AG04450 (cell line): ENCODE measurements at places on chromosomes 16 and 17.
A peak's percentile ranks its signal among the peaks of the same experiment; 100 is the strongest.

GRCh38 chr17:30340801-30341356, 7.0 kb upstream of the TMIGD1 start:
- no peak for DNase-seq

DNA sequence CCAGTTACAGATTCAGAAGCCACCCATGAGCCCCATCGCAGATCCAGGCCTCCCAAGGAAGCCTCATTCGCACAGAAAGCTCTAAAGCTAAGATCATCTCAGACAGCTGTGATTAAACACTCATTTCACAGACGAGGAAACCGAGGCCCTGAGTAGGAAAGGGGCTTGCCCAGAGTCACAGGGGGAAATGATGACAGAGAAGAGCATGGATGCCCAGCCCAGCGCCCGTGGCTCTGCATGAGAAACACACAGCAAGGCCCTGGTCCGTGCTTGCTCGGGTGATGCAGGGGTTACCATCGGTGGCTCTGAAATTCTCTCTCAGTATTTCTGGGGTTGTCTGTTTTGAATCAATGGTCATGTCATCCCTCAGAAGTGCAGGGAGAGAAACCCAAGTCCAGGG, 109.6 kb downstream of the C16orf78 start:
- DNase-seq: no peak

DNA sequence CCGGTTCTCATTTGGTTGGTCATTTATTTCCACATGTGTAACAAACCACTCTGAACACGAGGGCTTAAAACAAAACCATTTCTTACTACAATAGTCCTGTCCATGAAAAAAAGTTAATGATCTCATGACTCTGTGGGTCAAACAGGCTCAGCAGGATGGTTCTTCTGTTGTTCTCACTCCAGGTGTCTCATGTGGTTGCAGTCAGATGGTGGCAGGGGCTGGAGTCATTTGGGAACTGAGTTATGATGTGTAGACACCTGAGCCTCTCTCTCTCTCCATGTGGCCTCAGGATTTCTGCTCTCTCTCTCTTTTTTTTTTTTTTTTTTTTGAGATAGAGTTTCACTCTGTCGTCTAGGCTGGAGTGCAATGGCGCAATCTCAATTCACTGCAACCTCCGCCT, 55.4 kb downstream of the RTN4RL1 start:
- no peak for DNase-seq

DNA sequence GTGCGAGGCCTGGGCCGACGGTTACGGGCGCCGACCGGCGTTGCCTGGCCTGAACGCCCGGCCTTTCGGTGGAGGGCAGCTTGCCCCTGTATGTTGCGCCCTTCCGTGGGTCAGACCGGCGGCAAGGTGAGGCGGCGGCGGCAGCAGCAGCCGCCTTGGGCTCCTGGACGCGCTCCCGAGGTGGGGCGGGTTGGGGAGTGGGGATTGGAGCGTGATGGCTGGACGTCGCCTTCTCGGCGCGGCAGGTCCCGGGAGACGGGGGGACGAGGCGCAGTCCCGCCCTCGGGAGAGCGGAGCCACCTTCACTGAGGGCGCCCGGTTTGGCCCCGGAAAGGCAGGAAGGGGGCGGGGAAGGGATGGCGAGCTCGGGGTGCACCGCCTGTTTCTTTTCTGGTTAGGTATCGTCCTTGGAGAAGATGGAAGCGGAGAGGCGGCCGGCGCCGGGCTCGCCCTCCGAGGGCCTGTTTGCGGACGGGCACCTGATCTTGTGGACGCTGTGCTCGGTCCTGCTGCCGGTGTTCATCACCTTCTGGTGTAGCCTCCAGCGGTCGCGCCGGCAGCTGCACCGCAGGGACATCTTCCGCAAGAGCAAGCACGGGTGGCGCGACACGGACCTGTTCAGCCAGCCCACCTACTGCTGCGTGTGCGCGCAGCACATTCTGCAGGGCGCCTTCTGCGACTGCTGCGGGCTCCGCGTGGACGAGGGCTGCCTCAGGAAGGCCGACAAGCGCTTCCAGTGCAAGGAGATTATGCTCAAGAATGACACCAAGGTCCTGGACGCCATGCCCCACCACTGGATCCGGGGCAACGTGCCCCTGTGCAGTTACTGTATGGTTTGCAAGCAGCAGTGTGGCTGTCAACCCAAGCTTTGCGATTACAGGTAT, 671 bp downstream of the DGKE start:
- DNase-seq: no peak

- DNase-seq: no peak
Measured at GRCh38 chr17:1592751-1593629, 30.4 kb upstream of the PITPNA start.

- no peak for DNase-seq
Measured at GRCh38 chr16:83533193-83533592, 274.6 kb upstream of the HSBP1 start.

- no peak for DNase-seq
Measured at GRCh38 chr17:3894911-3895343, 2.1 kb upstream of the CAMKK1 start.

DNA sequence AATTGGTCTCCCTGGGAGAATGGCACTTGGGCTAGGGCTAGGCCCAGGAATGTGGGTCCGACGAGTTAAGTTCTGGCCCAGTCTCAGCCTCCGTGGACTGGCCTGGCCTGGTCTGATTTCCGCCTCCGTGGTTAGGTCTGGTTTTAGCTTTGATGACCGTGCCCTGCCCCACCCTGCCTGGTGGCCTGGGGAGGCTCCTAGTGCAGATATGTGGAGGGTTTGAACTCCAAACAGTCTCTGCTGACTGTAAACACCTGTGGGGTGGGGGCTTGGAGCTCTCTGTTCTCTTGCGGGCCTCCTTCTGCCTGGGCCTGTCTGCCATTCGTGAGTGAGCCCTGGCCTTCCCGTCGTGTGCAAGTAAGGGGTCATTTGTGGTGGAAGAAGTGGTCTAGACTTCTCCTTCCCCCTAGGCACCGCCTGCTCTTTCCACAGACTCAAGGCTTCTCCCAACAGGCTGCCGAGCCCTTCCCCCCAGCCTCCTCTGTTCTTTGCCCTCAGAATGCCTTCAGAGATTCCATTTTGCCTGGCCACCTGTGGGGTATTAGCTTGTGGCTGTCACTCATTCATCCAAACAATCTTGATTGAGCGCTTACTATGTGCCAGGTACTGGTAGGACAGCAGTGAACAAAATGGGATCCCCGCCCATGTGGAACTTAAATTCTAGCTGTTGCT, 1.6 kb downstream of the ATP6V0C start:
- no peak for DNase-seq

DNA sequence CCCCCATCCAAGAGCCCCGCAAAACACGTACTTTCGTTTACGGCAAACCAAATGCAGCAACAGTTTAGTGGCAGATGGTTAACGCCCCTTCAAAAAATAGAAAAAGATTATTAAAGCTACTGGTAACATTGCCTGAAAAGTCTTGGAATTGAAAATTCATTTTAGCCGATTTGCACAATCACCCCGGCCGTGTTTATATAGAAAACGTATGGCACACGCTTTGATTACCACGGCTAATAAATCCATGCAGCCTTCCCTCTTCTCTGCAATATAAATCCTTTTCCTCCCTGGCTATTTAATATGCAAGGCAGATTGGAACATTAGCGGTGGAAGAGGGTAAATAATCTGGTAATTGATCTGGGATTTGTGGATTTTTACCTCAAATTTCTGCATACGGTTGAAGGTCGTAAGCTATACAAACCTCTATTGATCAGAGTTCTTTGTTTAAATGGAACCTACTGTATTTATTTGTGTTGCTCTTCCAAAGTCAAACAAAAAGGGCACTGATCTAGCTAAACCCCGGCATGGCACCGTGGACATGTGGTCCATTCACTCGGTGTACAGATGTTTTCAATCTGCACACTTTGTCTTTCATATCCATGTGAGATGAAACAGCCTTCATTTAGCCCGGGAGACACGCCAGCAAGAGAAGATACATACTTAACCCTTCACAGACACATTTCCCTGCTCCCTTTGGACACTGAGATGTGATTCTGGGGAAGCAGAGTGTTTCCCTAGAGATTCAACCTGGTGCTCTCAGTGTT, 238.1 kb upstream of the MAF start:
- no peak for DNase-seq

GRCh38 chr17:74861662-74862107, 2.0 kb upstream of the GRIN2C start:
- DNase-seq: no peak

DNA sequence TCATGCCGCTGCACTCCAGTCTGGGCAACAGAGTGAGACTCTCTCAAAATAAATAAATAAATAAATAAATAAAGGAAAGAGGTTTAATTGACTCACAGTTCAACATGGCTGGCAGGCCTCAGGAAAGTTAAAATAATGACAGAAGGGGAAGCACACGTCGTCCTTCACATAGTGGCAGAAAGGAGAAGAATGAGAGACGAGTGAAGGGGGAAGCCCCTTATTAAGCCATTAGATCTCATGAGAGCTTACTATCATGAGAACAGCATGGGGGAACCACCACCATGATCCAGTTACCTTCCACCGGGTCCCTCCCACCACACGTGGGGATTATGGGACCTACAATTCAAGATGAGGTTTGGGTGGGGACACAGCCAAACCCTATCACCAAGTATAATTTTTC, 54.5 kb downstream of the PAFAH1B1 start:
- DNase-seq: no peak

- DNase-seq: no peak
Measured at GRCh38 chr17:51322390-51323029, 62.2 kb downstream of the UTP18 start.

DNA sequence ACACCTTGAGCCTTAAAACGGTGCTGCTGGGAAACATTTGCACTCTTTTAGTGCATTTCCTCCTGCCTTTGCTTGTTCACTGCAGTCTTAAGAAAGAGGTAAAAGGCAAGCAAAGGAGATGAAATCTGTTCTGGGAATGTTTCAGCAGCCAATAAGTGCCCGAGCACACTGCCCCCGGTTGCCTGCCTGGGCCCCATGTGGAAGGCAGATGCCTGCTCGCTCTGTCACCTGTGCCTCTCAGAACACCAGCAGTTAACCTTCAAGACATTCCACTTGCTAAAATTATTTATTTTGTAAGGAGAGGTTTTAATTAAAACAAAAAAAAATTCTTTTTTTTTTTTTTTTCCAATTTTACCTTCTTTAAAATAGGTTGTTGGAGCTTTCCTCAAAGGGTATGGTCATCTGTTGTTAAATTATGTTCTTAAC, 4.4 kb downstream of the SOX9 start:
- DNase-seq: no peak

DNA sequence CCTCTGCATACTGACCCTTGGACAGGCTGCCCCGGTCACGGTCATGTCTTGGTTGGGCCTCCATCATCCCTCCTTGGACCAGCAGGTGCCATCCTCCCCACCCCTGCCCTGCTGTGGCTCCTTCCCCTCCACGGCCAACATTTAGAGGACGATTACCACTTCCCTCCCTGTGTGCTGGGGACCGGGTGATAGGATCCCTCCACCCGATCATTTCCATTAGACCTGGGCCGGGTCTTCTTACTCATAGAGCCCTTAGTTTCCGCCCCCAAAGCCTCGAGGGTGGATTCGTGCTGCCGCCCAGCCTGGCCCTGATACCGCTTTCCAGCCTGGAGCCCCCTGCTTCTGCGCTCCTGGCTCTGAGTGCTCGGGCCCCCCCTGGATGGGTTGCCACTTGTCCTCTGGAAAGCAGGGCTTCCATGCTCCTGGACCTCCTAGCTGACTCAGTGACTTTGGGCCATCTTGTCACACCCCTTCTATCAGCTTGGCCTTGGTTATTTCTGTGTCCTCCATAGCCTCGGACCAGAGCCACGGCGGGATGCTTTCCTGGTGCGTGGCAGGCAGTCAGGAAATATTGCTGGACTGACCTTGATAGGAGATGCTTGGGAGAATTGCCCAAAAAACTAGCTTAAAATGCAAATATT, 171.4 kb downstream of the SEC14L1 start:
- DNase-seq: no peak

- no peak for DNase-seq
Measured at GRCh38 chr17:39225959-39226683, 376 bp upstream of the STAC2 start.

DNA sequence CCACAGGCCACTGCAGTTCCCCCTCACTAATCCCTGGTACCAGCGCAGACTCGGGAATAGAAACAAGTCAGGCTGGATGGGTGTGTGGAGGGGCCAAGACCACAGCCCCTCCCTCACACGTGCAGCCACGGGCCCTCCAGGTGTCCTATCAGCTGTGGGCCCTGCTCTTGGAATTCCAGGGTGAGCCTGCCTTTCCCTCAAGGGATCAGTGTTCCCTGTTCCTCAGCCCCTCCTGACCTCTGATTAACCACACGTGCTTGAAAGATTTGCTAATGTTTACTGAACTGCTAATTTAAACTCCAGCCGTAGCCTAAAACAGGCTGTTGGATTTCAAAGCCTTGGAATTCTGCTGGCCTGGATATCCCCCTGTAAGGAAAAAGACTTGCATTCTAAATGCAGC, 146.4 kb downstream of the SOCS1 start:
- DNase-seq: no peak

DNA sequence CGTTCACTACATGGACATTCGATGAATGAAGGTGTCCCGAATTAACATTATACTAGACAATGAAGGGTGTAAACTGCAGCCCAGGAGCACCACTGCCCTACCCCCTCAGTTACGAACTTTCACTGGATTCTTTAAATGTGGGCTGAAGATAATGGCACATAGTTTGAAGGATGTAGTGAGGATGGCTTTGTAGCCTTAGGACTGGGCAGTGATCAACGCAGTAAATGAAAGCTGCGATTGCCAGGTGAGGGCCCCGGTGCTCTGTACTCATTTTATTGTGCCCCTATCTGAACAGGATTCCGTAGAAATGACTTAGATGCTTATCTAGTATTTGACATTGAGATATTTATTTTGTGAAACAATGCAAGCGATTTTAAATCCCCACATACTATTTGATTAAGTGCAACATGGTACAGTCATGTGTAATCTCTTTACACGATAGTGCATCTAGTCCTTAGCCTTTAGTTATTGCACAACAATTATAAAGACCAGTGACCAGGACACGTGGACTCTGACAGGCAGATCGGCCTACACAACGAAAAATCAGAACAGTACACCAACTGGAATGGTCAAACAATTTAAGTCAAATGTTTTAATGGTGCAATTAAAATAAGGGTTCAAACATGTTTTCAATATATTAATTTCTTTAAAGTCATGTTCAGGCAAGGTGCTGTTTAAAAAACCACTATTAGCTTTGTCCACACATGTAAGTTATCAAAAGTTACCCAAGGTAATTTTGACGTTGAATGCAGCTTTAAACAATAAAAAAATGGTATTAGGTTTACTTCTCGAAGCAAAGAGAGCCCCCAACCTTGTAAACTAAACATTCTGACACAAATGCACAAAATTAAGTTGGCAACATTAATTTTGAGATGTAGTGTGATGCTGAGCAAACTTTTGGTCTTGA, 17.4 kb upstream of the ERN1 start:
- no peak for DNase-seq

GRCh38 chr16:74249254-74249653, 47.4 kb upstream of the PSMD7 start:
- no peak for DNase-seq

DNA sequence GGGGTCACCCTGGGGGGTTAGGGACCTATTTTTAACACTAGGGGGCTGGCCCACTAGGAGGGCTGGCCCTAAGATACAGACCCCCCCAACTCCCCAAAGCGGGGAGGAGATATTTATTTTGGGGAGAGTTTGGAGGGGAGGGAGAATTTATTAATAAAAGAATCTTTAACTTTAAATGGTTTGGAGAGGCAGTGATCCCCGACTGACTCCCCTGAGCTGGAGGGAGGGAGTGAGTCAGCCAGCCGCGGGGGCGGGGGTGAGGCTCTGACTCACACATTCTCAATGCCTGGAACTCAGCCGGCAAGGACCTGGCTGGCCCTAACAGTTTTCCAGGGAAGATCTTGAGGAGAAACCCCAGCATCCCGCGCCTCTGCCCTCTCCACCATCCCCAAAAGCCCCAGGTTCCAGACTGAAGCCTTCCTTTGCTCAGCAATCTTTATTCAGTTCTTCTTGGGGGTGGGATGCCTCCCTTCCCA, 1.5 kb downstream of the HCFC1R1 start:
- DNase-seq: peak; percentile 92
